CD4-positive, alpha-beta T cell (primary cell): ENCODE measurements at places on chromosomes 12 and 14.
A peak's percentile ranks its signal among the peaks of the same experiment; 100 is the strongest.

DNA sequence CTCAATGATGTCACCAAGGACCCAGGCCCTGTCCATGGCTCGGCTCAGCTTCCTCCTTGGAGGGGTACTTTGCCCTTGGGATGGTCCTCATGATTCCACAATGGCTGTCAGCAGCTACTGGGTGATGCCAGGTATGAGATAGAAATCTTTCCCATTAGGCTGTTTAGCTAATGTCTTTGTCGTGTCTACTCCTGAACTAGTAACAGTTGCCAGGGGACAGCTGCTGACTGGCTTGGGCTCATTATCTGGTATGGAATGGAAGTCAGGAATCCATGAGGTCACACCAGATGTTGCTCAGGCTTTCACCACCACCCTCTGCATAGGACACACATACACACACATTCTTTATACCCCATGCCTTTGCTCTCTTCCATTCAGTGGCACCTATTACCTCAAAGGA lies 9.2 kb downstream of the PRPH start:
- H3K4me1 ChIP-seq, result peaks cover 4% of the 10 kb centered on the region
- no peak for DNase-seq
- no peak overlapping the region for H3K27ac ChIP-seq
- no peaks in the 10 kb centered on the region for H3K36me3 ChIP-seq
- H3K27me3 ChIP-seq, result no peaks in the 10 kb centered on the region
- H3K4me3 ChIP-seq, result no peak overlapping the region

- H3K4me3 ChIP-seq, result no peak overlapping the region
- H3K27me3 ChIP-seq, result peaks cover 4% of the 10 kb centered on the region
- H3K36me3 ChIP-seq, result no peaks in the 10 kb centered on the region
- no peak for DNase-seq
- no peaks in the 10 kb centered on the region for H3K4me1 ChIP-seq
Measured at GRCh38 chr12:111227476-111228420, 141.1 kb downstream of the PHETA1 start.

DNA sequence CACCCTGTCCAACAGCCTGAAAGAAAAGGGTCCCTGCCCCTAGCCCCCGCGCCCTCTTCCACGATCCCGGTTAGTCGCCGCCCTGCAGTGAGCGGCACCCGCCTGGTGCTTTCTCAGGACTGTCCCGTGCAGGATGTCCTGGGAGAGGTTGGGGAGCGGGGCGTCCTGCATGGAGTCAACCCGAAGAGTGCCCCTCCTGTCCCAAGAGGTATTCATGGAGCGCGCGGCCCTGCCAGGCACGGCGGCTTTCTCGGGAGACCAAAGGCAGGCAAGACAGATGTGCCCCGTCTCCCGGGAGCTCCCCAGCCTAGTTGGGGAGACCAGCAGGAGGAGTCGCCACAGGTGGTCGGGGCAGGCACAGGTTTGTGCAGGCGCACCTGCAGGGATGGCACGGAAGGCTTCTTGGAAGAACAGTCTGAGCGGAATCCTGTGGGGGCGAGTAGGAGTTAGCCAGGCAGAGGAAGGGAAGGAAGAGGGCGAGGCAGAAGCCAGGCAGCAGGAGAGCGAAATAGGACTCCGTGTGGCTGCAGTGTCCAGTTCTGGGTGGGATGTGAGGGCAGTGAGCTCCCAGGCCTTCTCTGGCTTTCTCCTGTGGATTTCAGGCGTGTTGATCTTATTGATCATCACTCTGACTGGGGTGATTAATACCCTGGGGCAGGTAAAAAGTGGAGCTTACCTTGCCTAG lies 723 bp downstream of the SIVA1 start:
- H3K36me3 ChIP-seq, result peaks cover 33% of the 10 kb centered on the region
- H3K27ac ChIP-seq, result peak overlapping the region; percentile 60
- no peaks in the 10 kb centered on the region for H3K27me3 ChIP-seq
- peak; percentile 20 for DNase-seq
- H3K4me3 ChIP-seq, result peak overlapping the region; percentile 93

DNA sequence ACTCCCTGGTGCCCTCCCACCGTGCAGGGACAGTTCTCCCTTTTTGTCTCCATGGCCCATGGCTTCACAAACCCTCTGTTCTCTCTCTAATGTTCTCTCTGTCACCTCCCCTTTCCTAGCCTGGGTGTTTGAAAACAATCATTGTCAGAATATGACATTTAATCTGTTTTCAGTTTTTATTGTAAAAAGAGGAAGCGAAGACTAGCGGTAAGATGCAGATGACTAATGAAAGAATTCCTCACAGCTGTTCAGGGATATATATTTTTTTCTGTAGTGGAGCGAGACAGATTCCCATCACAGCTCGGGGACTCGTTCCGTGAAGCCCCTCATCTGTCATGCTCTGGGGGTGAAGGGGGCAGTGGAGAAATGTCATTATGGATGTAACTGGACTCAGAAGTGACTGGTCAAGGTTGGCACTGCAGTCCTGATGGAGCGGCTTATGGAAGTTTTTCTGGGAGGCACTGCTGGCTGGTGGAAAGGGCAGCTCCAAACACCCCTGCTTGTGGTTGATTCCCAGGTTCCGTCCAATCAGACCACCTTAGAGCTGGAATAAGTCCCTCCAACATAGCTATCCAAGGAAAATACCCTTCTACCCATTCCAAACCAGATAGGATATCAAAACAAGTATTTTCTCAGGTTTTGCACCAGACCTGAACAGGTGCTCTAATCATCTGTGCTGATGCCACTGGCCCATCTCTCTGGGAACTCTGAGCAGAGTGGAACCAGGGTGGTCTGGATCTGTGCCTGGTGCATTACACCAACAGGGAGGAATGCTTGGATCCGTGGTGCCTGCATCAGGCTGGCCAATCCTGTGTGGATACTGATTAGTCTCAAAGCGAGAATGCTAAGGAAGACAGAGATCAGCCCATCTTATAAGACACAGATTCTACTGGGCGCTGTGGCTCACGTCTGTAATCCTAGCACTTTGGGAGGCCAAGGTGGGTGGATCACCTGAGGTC lies 84.7 kb downstream of the GPATCH2L start:
- no peak overlapping the region for H3K4me3 ChIP-seq
- no peak overlapping the region for H3K27ac ChIP-seq
- no peak for DNase-seq
- H3K36me3 ChIP-seq, result peaks cover 4% of the 10 kb centered on the region

DNA sequence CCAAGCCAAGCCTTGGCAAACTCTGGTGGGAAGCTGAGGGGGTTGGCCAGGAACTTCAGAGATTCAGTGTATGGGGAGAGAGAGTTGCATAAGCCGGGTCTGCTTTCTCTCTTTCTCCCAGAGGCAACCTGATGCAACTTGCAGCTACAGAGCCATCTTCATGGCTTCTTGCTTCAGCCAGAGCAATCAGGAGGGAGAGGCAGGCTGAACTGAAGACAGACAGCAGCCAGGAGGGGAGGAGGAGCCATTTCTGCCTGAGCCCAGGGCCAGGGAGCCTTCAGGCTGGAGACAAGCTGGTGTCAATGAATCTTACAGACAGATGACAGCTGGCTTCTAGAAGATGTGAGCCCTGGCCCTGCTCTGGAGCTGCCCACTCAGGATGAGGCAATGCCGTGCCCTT lies 18.7 kb downstream of the NPC2 start:
- no peak overlapping the region for H3K4me3 ChIP-seq
- no peaks in the 10 kb centered on the region for H3K4me1 ChIP-seq
- no peaks in the 10 kb centered on the region for H3K27me3 ChIP-seq
- H3K27ac ChIP-seq, result no peak overlapping the region
- peaks cover 9% of the 10 kb centered on the region for H3K36me3 ChIP-seq

GRCh38 chr14:70009961-70010360 lies 130.7 kb downstream of the SMOC1 start:
- no peak for DNase-seq
- no peaks in the 10 kb centered on the region for H3K4me1 ChIP-seq
- H3K4me3 ChIP-seq, result no peak overlapping the region
- H3K27me3 ChIP-seq, result no peaks in the 10 kb centered on the region

GRCh38 chr12:50190859-50191258 lies 23.7 kb upstream of the CERS5 start:
- peaks cover 12% of the 10 kb centered on the region for H3K36me3 ChIP-seq
- peaks cover 24% of the 10 kb centered on the region for H3K4me1 ChIP-seq
- no peak overlapping the region for H3K4me3 ChIP-seq

- H3K4me1 ChIP-seq, result peaks cover 71% of the 10 kb centered on the region
- no peaks in the 10 kb centered on the region for H3K36me3 ChIP-seq
- H3K4me3 ChIP-seq, result no peak overlapping the region
- H3K27me3 ChIP-seq, result no peaks in the 10 kb centered on the region
- H3K27ac ChIP-seq, result no peak overlapping the region
- DNase-seq, result no peak
Measured at GRCh38 chr12:47900131-47901062, 4.4 kb downstream of the VDR start.

- H3K4me1 ChIP-seq, result no peaks in the 10 kb centered on the region
- no peak overlapping the region for H3K27ac ChIP-seq
- H3K36me3 ChIP-seq, result no peaks in the 10 kb centered on the region
- no peaks in the 10 kb centered on the region for H3K27me3 ChIP-seq
Measured at GRCh38 chr14:28902930-28903329, 136.3 kb downstream of the FOXG1 start.

DNA sequence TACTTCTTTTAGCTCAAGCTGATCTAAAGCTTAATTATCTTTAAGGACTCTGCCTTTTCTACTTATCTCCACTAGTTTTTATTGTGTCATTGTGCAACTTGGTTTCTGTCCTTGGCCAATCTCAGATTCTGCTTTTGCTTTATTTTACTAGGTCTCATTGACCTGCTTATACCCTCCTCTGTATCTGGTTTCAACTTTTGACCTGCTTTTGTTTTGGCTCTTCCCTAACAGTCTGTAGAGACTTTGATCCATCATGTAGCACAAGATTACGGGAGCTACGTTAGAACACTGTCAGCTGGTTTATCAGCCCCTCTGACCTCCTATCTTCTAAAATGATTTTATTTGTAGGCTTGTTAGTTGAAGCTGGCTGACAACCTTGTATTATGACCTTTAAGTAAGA lies 43.6 kb downstream of the ZCRB1 start:
- no peaks in the 10 kb centered on the region for H3K4me1 ChIP-seq
- H3K27ac ChIP-seq, result no peak overlapping the region
- no peaks in the 10 kb centered on the region for H3K36me3 ChIP-seq

DNA sequence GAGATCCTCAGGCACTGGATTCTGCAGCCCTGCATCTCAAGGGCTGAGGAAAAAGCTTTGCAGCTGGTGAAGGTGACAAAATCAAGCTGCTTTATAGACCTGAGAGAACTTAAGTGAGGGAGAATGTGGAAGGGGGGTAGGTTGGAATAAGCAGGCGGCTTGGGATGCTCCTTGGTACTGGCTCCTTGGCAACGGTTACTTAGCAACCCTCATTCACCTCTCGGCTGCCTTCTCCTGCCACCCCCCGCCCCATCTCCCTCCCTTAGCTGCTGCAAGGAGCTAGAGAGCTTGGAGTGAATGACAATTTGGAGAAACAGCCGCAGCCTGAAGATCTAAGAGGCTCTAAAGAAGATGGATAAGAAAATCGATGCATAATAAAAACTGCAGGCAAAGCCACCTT lies 44.1 kb upstream of the CISTR start:
- DNase-seq, result no peak
- peaks cover 17% of the 10 kb centered on the region for H3K27me3 ChIP-seq
- H3K4me3 ChIP-seq, result no peak overlapping the region
- peaks cover 3% of the 10 kb centered on the region for H3K4me1 ChIP-seq

GRCh38 chr12:123098780-123099179 lies 52.1 kb downstream of the PITPNM2 start:
- peaks cover 21% of the 10 kb centered on the region for H3K4me1 ChIP-seq
- no peak overlapping the region for H3K4me3 ChIP-seq
- H3K36me3 ChIP-seq, result no peaks in the 10 kb centered on the region
- no peak overlapping the region for H3K27ac ChIP-seq
- DNase-seq, result no peak

GRCh38 chr14:57246933-57247657 lies 21.6 kb downstream of the EXOC5 start:
- H3K27ac ChIP-seq, result no peak overlapping the region
- no peaks in the 10 kb centered on the region for H3K27me3 ChIP-seq
- peaks cover 10% of the 10 kb centered on the region for H3K36me3 ChIP-seq
- no peak for DNase-seq
- no peak overlapping the region for H3K4me3 ChIP-seq

DNA sequence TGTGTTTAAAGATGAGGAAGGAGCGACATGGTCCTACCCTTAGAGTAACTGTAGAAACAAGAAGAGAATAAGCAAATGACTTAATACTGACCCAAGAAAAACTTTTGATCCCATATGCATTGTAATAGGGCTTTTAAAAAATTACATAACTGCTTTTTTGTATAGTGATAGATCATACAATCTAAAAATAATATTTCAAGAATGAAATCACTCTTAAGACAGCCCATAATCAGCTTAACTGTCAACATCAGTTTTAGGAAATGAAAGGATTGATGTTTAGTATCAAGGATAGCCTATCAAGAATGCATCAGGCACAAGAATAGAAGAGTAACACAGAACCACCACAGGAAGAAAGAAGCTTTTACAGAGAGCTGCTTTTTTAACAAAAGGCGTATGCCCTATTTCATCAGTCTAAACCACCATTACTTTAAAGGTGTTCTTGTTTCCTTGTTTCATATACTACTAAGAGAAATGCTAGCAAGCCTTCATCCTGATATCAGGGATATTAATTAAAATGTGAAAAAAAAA lies 64.5 kb downstream of the MARK3 start:
- no peak for DNase-seq
- no peaks in the 10 kb centered on the region for H3K4me1 ChIP-seq
- peaks cover 18% of the 10 kb centered on the region for H3K36me3 ChIP-seq
- no peaks in the 10 kb centered on the region for H3K27me3 ChIP-seq
- H3K4me3 ChIP-seq, result no peak overlapping the region
- H3K27ac ChIP-seq, result no peak overlapping the region

DNA sequence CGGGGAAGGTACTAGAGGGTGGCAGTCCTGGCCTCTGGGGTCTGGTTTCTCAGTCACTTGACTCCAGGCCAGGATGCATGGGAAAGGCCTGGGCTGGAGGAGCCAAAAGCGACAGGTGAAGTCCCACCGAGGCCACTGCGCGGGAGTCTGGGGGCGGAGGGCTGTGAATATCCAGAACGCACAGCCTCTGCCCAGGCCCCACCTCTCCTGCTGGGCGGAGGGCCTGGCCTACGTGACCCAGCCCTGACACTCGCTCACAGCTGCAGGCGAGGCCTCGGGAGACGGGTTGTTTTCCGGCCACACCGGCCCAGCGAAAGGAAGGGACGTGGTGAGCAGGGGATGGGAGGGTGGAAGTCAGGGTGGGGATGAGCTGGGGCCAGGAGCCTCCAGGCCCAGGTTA lies 91.2 kb downstream of the RFLNA start:
- no peaks in the 10 kb centered on the region for H3K27me3 ChIP-seq
- no peak overlapping the region for H3K4me3 ChIP-seq
- DNase-seq, result no peak
- no peak overlapping the region for H3K27ac ChIP-seq

- no peaks in the 10 kb centered on the region for H3K4me1 ChIP-seq
- H3K36me3 ChIP-seq, result no peaks in the 10 kb centered on the region
- no peaks in the 10 kb centered on the region for H3K27me3 ChIP-seq
- H3K27ac ChIP-seq, result no peak overlapping the region
Measured at GRCh38 chr12:58539295-58539694, 381.0 kb downstream of the LRIG3 start.

- DNase-seq, result no peak
- H3K36me3 ChIP-seq, result peaks cover 3% of the 10 kb centered on the region
- H3K27ac ChIP-seq, result no peak overlapping the region
Measured at GRCh38 chr12:76505050-76505449, 54.5 kb downstream of the OSBPL8 start.
